ENCODE measurements at places on chromosomes 11 and 22. TPM values are rescaled to one million over a fixed set of nuclear protein-coding genes. Genes with fewer than 3 reads are reported as not detected.
A peak's percentile ranks its signal among the peaks of the same experiment; 100 is the strongest.

Gene CCDC116
- total RNA-seq = not detected

Gene MYO7A
- total RNA-seq = 30.0 TPM

Gene ARFGAP3
- 32.4 TPM for total RNA-seq

Gene ESAM
- total RNA-seq = 15.3 TPM

Gene GDPD4
- total RNA-seq = not detected

Gene OR51B2
- not detected for total RNA-seq

Gene MS4A6A
- total RNA-seq = 75.3 TPM

Gene UPK2
- total RNA-seq = not detected

Gene MYOD1
- total RNA-seq = not detected

- peak; percentile 43 for DNase-seq
Observed at GRCh38 chr11:1484061-1484671, 2.4 kb downstream of the MOB2 start.

DNA sequence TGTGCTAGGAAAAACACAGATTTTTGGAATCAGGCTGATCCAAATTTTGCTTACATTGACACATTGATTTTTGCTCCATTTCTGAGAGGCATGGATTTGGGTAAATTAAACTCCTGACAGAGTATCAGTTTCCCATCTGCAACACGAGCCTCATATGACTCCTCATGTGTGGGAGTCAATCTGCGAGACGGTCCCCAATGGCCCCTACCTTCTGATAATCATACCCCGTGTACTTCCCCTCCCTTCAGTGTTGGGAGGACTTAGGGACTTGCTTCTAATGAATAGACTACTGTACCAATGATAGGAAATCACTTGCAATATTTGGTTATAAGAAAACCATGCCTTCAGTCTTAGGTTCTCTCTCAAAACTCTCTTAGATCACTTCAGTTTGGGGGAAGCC lies 302.7 kb downstream of the ETS1 start:
- no peak for DNase-seq

GRCh38 chr11:58330861-58331260 lies 28.0 kb downstream of the OR5B17 start:
- DNase-seq = no peak

GRCh38 chr11:17471501-17471900 lies 5.1 kb downstream of the ABCC8 start:
- no peak for DNase-seq

DNA sequence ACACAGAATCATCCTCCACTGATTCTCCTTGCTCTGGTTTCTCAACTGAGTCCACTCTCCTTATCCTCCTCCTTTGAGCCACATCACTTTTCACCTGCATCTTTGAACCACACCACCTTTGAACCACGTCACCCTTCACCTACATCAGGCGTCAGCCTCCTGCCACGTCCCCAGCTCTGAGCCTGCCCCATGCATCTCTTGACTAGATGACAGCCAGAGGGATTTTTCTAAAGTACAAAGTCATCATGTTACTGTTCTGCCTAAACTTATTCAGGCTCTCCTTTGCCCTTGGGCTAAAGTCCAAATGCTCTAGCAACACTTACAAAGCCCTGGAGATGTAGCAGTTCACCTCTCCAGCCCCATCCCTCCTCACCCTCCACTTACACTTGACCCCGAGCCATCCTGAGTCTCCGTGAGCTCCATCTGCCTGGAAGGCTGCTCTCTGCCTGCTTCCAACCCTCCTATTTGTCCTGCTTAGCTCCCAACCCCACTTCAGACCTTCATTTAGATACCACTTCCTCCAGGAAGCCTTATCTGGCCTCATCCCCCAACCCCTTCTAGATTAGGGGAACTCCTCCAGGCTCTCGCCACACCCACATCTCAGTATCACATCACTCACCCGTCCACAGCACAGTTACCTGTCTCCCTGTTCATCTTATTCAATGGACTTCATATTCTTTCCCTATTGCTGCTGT lies 3.7 kb upstream of the MS4A10 start:
- no peak for DNase-seq

DNA sequence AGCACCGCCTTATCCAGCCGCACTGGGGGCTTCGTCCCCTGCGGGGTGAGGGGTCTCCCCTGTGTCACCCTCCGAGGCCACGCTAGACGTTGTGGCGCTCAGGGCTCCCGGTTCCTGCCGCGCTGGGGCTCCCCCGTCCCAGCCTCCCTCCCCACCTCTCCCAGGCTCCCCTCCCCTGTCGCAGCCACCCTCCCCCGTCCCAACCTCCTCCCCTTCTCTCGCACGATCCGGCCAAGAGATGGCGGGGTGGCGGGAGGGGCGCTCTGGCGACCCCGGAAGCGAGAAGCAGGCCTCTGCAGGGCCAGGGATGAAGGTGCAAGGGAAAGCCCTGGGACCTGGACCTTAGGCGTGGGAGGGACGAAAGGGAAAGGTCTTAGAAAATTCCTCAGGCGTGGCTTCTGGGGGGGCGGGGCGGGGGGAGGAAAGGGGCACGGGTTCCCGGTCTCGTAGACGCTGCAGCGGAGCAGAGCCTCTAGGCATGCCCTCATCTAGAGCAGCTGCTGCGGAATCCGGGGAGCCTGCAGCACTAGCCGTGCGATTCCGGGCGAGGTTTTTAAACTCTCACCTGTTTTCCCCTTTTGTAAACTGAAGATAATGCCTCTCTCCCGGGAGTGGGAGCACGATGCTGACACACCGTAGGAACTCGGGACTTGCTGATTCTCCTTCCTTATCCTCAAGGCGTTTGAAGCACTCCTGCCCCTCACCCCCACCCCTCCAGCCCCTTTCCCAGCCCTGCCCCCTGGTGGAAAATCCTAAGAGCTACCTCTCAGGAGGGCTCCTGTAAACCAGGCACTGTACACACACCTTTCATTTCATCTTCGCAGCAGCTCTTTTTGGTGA lies 14.4 kb downstream of the KCNJ5 start:
- DNase-seq = no peak

GRCh38 chr11:69049490-69049867 lies 747 bp downstream of the TPCN2 start:
- no peak for DNase-seq

- DNase-seq = no peak
Observed at GRCh38 chr11:69286374-69287371, 7.3 kb upstream of the MYEOV start.

DNA sequence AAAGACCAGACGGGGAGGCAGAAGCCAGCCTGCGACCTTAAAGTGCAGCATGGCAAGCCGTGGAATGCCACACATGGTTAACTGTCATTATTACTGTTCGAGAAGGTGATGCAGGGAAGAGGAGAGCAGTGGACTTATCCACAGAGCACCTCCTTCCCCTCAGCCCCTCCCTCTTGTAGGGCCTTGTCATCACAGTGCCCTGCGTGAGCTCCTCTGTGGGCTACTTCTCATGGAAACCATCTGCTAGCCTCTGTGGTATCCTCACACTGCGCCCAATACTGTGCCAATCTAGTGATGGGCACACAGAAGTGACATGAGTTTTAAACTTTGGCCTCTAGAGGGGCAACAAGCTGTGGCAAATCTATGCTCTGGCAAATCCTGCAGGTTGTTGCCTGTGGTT lies 18.2 kb upstream of the CCDC134 start:
- DNase-seq = no peak

DNA sequence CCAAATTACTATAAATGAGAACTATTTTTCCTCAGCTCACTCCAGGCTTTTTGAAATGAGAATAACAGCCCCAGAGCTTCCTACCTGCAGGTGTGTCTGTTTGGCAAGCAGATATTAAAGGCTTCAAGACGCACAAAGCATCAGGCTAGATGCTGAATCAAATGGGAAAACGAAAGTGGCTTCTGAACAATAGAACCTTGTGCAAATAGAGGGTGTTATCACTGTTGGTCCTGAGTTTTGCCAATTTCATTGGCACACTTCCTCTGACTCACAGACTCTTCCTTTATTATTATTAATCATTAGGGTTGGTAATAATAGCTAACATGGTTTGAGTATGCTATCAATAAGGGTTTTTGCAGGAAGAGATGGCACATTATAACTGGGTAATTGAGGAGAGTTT lies 13.4 kb downstream of the SYT13 start:
- no peak for DNase-seq

GRCh38 chr11:33258631-33259205 lies 1.5 kb downstream of the HIPK3 start:
- no peak for DNase-seq

DNA sequence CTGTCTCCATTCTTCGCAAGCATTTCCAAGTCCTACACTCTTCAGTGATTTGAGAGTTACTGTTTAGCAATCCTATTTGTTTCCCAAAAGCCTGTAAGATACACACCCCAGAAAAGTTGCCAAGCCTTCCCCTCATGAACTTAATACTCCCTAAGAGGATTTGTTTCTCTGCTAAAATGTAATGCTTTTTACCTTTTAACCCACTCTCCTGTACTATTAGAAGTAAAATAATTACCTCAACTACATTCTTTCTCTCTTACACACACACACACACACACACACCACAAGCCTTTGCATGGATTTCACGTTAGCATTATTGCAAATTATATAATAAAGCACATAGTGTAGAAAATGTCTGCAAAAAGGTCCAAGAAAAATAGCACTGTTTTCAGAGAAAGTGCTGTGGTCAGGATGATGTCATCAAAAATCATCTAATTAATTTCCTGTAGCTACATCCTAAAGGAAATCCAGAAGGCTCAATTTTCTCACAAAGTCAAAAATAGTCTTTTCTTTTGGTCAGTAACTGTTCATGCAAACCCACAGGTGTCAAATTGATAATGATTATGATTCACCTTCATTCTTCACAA lies 364.1 kb upstream of the PITPNB start:
- DNase-seq = no peak

- peak; percentile 43 for DNase-seq
Observed at GRCh38 chr22:43390872-43391271, 20.9 kb upstream of the MPPED1 start.

GRCh38 chr11:39725081-39725480 lies 1734.4 kb downstream of the LRRC4C start:
- DNase-seq = no peak

- DNase-seq = no peak
Observed at GRCh38 chr11:99325847-99326246, 305.1 kb downstream of the CNTN5 start.

DNA sequence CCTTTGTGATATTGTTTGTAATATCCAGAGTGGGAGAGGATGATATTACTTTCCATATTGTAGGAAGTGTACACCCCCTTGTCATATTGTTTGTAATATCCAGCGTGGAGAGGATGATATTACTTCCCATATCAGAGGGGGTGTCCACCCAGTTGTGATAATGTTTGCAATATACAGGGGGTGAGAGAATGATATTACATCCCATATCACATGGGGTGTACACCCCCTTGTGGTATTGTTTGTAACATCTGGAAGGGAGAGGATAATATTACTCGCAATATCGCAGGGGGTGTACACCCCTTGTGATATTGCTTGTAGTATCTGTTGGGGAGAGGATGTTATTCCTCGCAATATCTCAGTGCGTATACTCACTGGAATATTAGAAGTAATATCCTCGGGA lies 61.5 kb downstream of the PRSS23 start:
- no peak for DNase-seq

DNA sequence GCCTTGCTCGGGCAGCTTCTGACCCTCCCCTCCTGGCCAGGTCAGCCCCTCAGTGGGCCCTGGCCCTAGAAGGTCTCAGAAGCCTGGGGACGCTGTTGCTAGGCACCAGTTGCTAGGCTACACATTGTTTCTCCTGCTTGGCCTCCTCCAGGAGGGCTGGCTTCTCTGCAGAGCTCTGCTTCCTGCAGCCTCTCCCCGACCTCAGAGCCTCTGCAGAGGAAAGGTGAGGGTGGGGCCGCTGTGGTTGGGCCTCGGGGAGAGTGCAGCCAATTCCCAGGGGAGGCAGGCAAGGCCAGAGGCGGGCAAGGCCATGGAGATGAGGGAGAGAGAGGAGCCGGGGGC lies 27.6 kb upstream of the LRRC10B start:
- DNase-seq = no peak

DNA sequence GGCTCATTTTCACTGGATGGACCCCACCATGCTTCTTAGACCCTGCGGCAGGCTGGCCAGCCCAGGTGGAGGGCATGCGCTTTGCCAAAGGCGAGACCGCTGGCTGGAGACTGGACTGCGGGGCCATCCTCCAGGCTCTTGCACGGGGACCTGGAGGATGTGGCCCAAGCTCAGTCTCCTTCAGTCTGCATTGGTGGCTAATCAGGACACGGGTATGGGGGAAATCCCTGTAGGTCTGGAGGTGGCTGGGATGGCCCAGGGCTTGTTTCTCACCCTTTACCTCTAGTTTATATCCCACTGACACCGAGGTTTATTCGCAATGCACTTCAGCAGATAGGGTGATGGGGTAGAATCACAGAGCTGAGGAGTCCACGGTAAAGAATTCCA lies 45.0 kb downstream of the BCR start:
- no peak for DNase-seq

GRCh38 chr11:2215230-2215560 lies 43.6 kb upstream of the TH start:
- peak; percentile 7 for DNase-seq

- DNase-seq = no peak
Observed at GRCh38 chr11:134916421-134917213, 504.6 kb upstream of the B3GAT1 start.

DNA sequence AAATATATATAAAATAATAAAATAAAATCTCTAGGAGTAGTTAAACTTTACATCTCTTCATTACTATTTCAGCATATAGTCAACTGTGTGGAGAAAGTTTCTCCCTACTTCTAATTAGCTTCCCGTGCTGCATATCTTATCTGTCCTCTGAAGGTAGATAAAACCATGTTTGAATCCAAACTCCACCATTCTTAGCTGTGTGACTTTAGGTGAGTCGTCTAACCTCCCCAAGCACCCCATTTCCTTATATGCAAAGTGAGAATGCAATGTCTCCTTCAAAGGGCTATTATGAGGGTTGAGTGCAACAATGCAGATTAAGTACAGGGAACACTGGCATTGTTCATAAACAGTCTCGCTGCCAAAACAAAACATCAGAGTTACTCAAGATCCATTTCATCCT lies 80.8 kb upstream of the DRD2 start:
- no peak for DNase-seq

- no peak for DNase-seq
Observed at GRCh38 chr11:18727479-18728236, 1.7 kb upstream of the IGSF22 start.

DNA sequence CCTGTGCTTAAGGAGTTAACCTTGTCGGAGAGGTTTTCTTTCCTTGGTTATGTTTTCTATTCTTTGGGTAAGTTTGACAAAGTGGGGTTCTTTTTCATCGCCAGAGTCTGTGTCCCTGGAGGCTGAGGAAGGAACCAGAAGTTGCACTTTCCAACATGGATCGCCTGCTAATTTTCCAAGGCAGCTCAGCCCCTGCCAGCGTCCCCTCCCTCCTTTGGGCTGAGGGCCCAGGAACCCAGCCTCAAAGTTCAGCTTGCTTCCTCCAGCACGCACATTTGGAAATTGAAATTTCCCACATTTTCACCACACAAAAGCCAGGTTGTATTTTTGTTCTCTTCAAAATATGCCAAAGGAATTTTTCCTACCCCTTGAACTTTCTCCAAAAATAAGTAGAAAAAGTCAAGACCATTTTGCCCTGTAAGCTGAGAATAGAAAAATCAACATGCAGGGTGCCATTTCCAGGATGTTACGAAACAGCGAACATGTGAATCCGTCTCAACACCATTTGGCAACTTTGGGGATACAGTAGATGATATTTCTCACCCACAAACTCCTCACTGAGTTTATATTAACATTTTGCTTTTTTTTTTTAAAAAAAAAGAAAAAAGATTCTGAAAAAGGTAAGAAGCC lies 343.5 kb downstream of the TENM4 start:
- DNase-seq = no peak
